Activated CD8-positive, alpha-beta memory T cell treated with anti-CD3 and anti-CD28 coated beads, Interleukin-2, amount 10 ng/mL, durations not matched to agents 7 days and 5 days (primary cell): ENCODE measurements at places on chromosomes 2 and 18. TPM values are rescaled to one million over a fixed set of nuclear protein-coding genes. Genes with fewer than 3 reads are reported as not detected.
A peak's percentile ranks its signal among the peaks of the same experiment; 100 is the strongest.

- DNase-seq = no peak
- no peaks in the 10 kb centered on the region for H3K4me1 ChIP-seq
- H3K27me3 ChIP-seq = peaks cover 10% of the 10 kb centered on the region
- no peaks in the 10 kb centered on the region for H3K36me3 ChIP-seq
- no peak overlapping the region for H3K4me3 ChIP-seq
These were observed 20.5 kb upstream of the KIF1A start for GRCh38 chr2:240840435-240841060.

GRCh38 chr2:151486053-151486452 lies 76.4 kb downstream of the RIF1 start:
- H3K27ac ChIP-seq = no peak overlapping the region
- no peaks in the 10 kb centered on the region for H3K27me3 ChIP-seq
- H3K4me1 ChIP-seq = peaks cover 27% of the 10 kb centered on the region
- no peak overlapping the region for H3K4me3 ChIP-seq
- DNase-seq = no peak
- H3K36me3 ChIP-seq = peaks cover 59% of the 10 kb centered on the region

DNA sequence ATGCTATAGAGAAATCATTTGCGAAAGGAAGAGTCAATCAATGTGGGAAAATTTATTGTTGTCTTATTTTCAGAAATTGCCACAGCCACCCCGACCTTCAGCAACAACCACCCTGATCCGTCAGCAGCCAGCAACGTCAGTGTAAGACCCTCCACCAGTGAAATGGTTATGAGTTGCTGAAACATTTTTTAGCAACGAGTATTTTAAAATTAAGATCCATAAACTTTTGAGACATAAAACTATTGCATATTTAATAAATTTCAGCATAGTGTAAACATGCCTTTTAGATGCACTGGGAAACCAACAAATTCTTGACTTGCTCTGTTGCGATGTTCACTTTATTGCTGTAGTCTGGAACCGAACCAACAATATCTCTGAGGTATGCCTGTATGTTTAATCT lies 887.9 kb downstream of the DCDC2C start:
- no peak overlapping the region for H3K27ac ChIP-seq
- no peak overlapping the region for H3K4me3 ChIP-seq
- no peak for DNase-seq

- H3K27me3 ChIP-seq = no peaks in the 10 kb centered on the region
- no peak for DNase-seq
- no peak overlapping the region for H3K4me3 ChIP-seq
- H3K27ac ChIP-seq = no peak overlapping the region
- H3K36me3 ChIP-seq = no peaks in the 10 kb centered on the region
These were observed 15.9 kb downstream of the CPO start for GRCh38 chr2:206955253-206955652.

GRCh38 chr2:164747783-164748433 lies 93.7 kb downstream of the COBLL1 start:
- H3K36me3 ChIP-seq = no peaks in the 10 kb centered on the region
- H3K27ac ChIP-seq = no peak overlapping the region
- H3K4me3 ChIP-seq = no peak overlapping the region
- DNase-seq = no peak

DNA sequence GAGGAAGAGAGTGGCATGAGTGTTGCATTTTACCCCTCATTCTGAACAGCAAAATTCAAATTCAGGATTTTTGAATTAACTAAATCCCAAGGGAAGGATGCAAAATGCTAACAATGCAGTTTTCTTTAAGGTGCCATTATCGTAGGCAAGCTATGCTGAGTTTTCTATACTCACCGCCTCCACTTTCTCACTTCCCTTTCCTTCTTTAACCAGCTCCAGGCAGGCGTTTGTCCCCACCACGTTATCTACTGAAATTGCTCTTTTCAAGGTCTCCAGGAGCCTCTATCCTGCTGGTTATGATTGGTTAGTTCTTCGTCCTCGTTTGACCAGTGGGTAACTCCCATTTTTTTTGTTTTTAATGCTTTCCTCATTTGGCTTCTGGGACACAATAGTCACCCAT lies 1.8 kb upstream of the CPO start:
- no peak overlapping the region for H3K27ac ChIP-seq
- H3K27me3 ChIP-seq = no peaks in the 10 kb centered on the region
- H3K4me3 ChIP-seq = no peak overlapping the region
- no peaks in the 10 kb centered on the region for H3K4me1 ChIP-seq
- H3K36me3 ChIP-seq = no peaks in the 10 kb centered on the region

- no peak for DNase-seq
- H3K27me3 ChIP-seq = peaks cover 39% of the 10 kb centered on the region
- H3K4me3 ChIP-seq = no peak overlapping the region
These were observed 10.0 kb upstream of the ZNF396 start for GRCh38 chr18:35387152-35387571.

DNA sequence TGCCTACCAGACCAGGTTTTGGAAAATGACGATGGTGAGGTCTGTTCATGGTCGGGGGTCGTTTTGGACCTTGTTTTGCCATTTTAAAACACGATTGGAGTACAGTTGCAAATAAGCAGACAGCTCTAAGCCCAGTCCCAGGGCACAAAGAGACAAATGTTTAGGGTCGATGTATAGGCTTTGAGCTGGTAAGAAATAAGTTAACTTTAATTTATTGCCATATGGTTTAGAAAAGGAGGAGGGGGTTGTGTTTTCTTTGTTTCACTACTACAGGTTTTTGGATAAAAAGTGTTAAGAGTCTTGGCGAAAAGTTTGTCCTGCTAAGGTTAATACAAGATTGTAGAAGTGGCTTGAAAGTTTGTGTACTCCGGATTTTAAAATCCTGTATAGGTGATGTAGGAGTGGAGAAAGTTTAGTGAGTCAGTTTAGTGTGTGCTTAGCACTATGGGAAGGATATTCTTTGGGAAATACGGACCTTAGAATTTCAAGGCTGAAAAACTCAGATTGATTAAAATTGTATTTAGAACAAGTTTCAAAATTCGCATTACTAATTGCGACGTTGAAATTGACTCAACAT lies 1.3 kb downstream of the KCMF1 start:
- H3K36me3 ChIP-seq = peaks cover 33% of the 10 kb centered on the region
- no peaks in the 10 kb centered on the region for H3K27me3 ChIP-seq
- no peak for DNase-seq

- peak overlapping the region; percentile 26 for H3K27ac ChIP-seq
- peaks cover 1% of the 10 kb centered on the region for H3K36me3 ChIP-seq
- DNase-seq = no peak
- no peaks in the 10 kb centered on the region for H3K27me3 ChIP-seq
- no peak overlapping the region for H3K4me3 ChIP-seq
- peaks cover 29% of the 10 kb centered on the region for H3K4me1 ChIP-seq
These were observed 215.9 kb upstream of the FBXO11 start for GRCh38 chr2:48122166-48122565.

DNA sequence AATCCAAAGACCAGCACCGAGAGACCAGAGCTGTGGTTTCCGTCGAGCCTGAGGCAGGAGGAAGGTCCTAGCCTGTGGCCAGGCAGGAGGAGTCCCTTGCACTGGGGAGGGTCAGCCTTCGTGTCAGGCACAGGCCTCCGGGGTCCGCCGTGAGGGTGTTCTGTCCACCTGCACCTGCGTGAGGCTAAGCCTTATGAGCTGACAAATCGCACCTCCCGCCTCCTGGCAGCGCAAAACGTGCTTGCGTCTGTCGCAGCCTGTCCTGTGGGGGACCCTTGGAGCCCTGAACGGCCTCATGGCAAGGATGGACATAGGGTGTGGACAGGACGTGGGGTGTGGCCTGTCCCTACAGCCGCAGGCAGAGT lies 73.3 kb downstream of the KCNG2 start:
- H3K36me3 ChIP-seq = no peaks in the 10 kb centered on the region
- no peaks in the 10 kb centered on the region for H3K27me3 ChIP-seq
- no peak overlapping the region for H3K27ac ChIP-seq
- no peak overlapping the region for H3K4me3 ChIP-seq
- no peak for DNase-seq

DNA sequence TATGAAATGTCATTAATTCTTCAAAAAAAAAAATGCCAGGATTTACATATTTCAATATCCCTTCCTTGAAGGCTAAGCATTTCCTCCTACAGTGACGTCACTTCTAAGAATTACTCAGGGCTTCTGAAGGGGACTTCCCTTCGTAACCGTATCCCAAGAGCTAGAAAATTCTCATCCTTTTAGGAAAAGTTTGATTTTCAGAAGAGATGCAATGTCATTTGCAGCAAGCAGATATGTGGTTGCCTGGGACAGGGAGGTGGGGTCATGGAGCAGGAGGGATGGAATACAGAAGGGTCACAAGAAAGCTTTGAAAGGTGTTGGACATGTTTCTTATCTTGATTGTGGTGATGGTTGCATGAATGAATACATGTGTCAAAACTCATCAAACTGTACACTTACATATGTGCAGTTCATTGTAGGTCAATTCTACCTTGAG lies 97.0 kb upstream of the ATL2 start:
- no peak for DNase-seq
- H3K4me3 ChIP-seq = no peak overlapping the region
- peaks cover 28% of the 10 kb centered on the region for H3K27me3 ChIP-seq
- H3K36me3 ChIP-seq = peaks cover 5% of the 10 kb centered on the region

The CD207 gene
- total RNA-seq = not detected

The CTLA4 gene
- 20.8 TPM for total RNA-seq

The CRYBA2 gene
- not detected for total RNA-seq
